Adrenal gland (tissue), 19 donors: ENCODE measurements at places on chromosomes 2 and 18. TPM values are rescaled to one million over a fixed set of nuclear protein-coding genes. Genes with fewer than 3 reads are reported as not detected.

CLK1 gene
- total RNA-seq = 81.6 TPM

ALPG gene
- not detected for total RNA-seq

ZNF516 gene
- total RNA-seq = 30.4 TPM

ZBTB7C gene
- 31.8 TPM for total RNA-seq

CNOT9 gene
- 39.5 TPM for total RNA-seq

TMEM178A gene
- 0.66 TPM for total RNA-seq

TSHZ1 gene
- total RNA-seq = 16.7 TPM

BCL2 gene
- 2.0 TPM for total RNA-seq
